HT-29 (cell line): ENCODE measurements at places on chromosomes 1 and 21.

- DNase-seq = no peak
These were observed 190.1 kb downstream of the HLX start for GRCh38 chr1:221069178-221069903.

DNA sequence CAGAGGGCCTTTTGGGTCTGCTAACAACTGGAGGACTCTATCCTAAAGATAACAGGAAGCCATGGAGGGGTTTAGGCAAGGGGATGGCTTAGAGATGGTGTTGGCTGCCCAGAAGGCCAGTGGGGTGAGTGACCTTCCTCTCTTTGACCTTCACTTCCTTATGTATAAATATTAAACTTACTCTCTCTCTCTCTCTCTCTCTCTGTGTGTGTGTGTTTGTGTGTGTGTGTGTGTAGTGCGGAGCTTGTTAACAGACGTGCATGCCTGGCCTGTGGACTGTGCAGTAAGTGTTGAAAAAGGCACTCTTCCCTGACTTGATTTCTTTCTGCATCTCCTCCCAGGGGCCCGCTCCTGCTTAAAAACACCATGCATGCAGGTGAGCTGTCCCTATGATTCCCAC lies 10.0 kb downstream of the MROH7 start:
- no peak for DNase-seq

GRCh38 chr1:185328255-185328654 lies 11.2 kb upstream of the IVNS1ABP start:
- no peak for DNase-seq

DNA sequence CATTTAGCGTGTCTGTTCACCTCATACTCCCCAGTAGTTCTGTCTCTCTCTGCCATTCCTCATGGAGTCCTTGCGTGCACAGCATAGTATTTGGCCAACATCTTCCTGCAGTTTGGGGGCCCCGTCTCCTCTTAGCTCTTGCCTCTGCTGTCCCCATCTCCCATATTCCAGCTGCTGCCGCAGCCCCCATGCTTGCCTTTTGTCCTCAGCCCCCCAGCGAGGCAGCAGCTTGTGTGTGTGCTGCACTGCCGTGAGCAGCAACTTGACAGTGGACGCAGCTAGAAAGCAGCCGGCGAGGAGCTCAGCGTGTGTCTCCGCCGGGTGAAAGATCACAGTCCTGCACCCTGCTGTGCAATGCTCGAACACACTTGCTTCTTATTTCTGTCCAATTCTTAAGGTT lies 164.2 kb upstream of the COL6A1 start:
- no peak for DNase-seq

DNA sequence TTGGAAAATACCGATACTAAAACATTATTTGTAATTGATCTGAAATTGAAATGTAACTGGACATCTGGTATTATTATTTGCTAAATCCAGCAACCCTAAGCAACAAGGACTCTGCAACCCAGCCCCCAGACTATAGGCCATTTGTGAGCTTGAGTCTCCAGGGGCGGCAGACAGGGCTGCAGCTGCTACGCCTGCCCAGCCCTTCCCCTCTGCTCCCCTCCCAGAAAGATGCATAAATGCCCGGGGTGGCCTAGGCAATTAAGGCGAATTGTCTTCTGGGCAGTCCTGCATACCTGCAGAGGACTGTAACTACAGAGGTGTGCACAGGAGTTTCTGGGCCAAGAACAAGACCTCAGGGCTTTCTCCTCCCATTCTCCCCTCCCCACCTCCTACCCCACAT lies 41.2 kb upstream of the LBR start:
- no peak for DNase-seq

DNA sequence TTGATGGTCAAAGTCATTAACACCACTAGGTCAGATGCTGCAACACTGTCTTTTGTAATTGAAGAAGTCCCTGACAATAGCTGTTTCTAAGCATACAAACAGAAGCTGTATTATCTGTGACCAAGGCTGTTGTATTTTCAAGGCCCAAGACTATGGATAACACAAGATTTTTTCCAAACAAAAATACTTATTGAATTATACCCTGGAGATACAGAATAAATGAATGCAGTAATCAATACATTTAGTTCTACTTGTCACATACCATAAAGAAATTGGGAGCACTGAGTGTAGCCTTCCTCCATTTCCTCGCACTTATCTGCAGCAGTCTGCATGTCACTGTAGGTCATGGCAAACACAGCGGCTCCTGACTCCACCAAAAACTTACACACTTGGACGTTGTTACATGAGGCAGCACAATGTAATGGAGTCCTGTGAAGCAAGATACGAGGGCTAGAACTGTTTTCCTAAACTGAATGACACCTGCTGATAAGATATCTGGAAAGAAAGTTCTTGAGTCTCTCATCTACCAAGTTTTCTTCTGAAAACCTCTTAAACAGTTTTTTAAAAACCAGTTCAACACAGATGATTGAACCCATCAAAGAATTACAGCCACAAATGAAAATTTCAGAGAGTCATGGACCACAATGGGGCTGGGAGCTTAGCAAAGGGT lies 56.9 kb downstream of the TP53BP2 start:
- no peak for DNase-seq

DNA sequence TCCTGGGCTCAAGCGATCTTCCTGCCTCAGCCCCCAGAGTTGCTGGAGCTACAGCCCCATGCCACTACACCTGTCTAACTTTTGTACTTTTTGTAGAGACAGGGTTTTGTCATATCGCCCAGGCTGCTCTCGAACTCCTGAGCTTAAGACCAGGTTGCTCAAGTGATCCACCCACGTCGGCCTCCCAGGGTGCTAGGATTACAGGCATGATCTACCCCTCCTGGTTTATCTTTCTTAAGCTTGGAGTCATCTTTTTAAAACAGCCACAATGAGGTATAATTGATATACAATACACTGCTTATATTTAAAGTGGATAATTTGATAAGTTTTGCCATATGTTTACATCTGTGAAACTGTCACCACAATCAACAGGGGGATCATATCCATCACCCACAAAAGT lies 25.4 kb upstream of the WDR26 start:
- DNase-seq = no peak

- DNase-seq = no peak
These were observed 20.4 kb downstream of the OLFML2B start for GRCh38 chr1:162003061-162003829.

DNA sequence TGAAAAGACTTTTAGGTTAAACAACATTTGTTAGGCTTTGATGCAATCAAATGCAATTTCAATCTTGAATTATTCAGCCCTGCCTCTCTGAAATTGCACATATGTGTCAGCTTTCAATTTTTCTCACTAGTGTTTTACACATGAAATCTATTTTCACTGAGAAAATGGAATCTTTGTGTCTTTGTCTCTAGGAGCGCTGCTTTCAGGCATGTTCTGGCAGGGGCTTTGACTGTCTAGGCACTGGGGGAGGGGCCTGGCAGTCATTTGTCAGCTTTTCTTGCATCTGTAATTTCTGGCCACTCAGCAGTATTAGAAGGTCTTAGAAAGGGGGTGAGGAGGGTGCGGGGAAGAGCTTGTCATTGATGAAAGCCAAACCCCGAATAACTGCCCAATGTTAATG lies 264.4 kb downstream of the PTPRC start:
- no peak for DNase-seq

DNA sequence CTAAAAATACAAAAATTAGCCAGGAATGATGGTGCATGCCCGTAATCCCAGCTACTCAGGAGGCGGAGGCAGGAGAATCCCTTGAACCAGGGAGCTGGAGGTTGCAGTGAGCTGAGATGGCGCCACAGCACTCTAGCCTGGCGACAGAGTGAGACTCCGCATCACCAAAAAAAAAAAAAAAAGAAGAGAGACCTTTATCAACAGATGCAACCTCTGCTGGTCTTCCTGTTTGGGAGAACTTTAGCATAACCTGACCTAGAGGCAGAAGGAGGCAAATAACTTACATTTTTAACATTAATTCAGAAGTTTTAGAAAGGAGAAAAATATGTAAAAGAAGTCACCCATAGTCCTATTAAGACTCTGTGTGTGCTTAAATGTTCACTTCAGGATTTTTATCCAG lies 32.4 kb downstream of the SLAMF1 start:
- no peak for DNase-seq

DNA sequence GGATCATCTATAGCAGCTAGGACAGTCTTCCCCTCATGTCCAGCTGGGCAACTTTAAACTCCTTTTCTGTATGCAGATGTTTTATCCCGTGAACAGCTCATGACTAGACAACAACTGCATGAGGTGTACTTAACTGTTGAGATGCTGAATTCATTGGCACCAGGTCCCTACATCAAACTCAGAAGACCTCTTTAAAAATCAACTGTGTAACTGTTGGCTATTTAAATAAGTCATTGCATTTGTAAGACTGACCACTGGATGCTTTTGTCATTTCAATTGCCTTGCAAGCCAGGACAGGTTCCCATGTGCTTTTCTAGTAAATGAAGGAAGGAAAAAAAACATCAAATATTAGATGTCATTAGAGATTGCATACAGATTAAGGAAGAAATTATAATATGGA lies 28.3 kb upstream of the GORAB start:
- DNase-seq = no peak

DNA sequence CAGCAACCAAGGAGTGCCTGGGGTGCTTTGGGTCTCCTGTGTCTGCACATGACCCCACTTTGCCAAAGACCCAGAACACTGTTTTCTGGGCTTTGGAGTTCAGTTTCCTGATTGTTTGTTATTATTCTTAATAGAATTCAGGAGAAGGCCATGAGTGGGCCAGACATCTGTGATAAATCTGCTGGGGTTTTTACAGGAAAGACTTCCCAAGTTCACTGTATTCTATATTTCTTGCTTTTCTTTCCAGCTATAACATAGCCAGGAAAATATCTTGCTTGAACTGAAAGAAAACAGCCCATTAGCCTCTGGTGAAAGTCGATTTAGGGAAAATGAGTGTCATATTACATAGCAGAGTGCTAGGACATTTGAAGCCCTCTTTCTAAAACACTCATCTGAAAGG lies 345.1 kb upstream of the USP24 start:
- DNase-seq = no peak

- DNase-seq = no peak
These were observed 80.4 kb upstream of the ADAMTS5 start for GRCh38 chr21:27047283-27047657.

GRCh38 chr1:159088546-159089183 lies 12.1 kb upstream of the AIM2 start:
- DNase-seq = no peak

- no peak for DNase-seq
These were observed 468.4 kb upstream of the C1orf87 start for GRCh38 chr1:60541831-60542532.

DNA sequence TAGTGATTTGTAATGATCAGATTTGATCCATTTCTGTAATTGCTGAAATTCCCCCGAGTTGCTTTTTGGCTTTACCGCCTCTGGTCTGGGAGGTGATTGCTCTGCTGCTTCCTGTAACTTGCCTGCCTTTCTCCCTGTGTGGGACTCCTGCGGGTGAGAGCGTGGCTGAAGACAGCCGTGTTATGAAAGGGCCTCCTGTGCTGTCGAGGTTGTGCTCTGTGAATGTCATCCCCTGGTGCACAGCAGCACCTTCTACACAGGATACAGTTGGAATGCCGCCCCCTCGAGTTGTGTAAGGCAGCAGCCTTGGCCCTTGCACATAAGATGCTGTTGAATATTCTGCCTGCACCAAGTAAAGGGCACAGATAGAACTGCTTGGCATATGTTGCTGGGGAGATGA lies 5.9 kb downstream of the SOD1 start:
- no peak for DNase-seq

DNA sequence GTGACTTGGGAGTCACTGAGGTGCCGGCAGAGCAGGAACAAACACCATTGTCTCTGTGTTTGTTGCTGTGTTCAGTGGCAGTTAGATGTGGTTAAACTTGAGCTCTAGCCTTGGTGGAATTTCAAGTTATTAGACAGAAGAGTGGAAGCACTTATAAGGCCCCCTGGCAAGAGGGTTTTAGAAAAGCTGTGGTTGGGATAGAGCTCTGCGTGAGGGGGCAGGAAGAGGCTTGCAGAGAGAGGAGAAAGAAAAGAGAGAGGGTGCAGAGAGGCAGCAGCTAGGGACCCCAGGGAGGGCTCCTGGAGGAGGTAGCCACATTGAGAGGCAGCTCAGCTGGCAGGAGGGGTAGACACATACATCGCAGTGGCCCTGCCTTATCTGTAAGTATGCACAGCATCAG lies 128.2 kb downstream of the GALNT2 start:
- no peak for DNase-seq

- no peak for DNase-seq
These were observed 39.1 kb downstream of the KCNJ6 start for GRCh38 chr21:37877171-37877570.

GRCh38 chr1:7236844-7237515 lies 451.7 kb downstream of the CAMTA1 start:
- DNase-seq = no peak

- DNase-seq = no peak
These were observed 85.6 kb downstream of the MAN1C1 start for GRCh38 chr1:25702101-25702775.
